Stimulated activated CD4-positive, alpha-beta T cell treated with anti-CD3 and anti-CD28 coated beads, Interleukin-1b, Interleukin-23, amount 100 ng/mL, for 1 hour (primary cell): ENCODE measurements at places on chromosomes 13 and 19.

DNA sequence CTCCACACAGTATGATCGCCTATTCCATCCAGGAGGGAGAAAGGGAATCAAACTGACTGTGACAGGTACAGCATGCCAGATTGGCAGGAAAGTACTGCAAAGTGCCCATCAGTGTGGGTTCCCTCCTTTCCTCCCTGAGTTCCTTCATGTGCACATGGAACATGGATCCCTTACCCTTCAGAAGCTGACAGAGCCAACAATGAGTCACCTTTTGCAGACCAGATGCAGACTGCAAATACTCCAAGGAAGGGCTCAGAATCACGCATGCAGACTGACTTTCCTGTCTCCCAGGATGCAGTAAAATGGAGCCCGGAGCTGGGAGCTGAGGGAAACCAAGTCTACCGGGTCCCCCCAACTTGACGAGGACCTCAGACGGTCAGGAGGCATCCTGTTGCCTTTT, 41.8 kb downstream of the SACS start:
- no peak for DNase-seq

DNA sequence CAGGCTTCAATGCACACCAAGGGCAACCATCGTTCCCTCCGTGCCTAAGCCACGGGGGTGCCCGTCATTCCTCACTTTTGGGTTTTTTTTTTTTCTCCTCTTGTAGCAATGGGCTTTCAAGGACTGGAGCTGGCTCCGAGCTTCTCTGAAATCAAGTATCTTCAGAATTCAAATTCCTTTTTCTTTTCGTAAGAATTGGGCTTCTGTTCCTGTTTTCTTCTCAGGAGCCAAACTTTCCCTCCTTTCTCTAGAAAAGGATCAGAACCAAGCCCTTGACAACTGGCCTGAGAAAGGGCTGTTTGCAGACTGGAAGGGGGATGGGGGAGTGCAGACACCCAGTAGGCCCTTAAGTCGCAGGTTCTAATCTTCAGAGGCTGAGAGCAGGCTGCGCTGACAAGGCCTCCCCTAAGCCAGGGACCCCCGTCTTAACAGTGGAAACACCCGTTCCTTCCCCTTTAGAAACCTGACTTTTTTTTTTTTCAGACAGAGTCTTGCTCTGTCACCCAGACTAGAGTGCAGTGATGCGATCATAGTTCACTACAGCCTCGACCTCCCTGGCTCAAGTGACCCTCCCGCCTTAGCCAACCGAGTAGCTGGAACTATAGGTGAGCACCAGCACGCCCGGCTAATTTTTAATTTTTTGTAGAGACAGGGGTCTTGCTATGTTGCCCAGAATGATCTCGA, 51.6 kb downstream of the RFX2 start:
- DNase-seq = no peak

DNA sequence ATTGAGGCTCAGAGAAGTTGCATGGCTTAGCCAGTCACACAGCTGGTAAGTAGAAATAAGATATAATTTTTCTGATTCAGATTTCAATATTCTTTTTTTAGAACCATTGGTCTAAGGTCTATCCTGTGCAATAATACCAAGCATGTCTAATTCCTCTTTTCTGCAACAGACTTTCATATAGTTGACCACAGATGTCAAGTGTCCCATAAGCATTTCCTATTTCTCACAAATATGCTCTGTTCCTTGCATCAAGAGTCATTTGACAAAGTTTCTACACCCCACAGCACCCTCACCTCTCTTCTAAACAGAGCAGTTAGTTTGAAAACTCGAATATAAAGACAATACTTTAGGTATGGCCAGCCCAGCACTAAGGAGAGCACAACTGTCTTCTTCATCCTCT, 26.8 kb upstream of the SACS start:
- no peak for DNase-seq

GRCh38 chr19:13629687-13630357, 123.5 kb upstream of the CACNA1A start:
- DNase-seq = no peak

GRCh38 chr19:16085115-16085514, 8.8 kb downstream of the TPM4 start:
- DNase-seq = no peak

DNA sequence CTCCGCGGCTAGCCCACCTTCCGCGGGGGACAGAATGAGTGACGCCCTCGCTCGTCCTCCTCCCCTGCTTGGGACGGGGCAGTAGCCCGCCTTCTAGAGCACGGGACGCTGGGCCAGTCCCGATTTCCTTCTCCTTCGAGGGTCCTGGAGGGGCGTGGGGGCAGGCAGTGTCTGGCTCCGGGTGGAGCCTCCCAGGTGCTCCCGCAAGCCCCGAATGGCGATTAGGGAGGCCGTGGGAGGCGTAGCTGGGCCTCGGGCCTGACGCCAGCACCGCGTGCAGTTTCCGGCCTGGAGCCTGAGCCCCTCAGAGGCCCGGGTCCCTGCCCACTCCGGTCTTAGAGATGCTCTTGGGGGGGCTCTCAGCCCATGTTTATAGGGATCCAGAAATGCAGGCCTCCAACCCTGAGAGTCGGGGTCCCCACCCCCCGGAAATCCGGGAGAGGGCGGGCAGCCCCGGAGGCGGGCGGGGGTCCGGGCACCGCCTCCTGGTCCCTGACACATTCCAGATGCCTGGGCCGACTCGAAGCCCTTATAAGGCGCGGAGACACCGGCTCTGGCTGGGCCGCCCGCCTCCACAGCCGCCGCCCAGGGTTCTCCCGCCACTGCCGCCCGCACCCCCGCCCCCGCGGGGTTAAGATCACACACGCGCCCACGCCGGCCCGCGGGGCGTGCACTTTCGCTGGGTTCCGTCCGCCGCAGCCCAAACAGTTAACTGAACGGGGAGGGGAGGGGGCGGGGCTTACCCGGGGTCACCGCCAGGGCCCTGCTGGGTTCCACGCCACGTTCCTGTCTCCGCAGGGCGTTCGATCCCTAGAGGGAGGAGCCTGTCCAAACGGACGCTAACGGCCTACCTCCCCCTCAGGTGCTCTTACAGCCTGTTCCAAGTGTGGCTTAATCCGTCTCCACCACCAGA, 1.5 kb downstream of the MYADM start:
- peak; percentile 62 for DNase-seq

- DNase-seq = peak; percentile 75
Measured at GRCh38 chr19:41945135-41945766, 13.9 kb downstream of the RABAC1 start.

DNA sequence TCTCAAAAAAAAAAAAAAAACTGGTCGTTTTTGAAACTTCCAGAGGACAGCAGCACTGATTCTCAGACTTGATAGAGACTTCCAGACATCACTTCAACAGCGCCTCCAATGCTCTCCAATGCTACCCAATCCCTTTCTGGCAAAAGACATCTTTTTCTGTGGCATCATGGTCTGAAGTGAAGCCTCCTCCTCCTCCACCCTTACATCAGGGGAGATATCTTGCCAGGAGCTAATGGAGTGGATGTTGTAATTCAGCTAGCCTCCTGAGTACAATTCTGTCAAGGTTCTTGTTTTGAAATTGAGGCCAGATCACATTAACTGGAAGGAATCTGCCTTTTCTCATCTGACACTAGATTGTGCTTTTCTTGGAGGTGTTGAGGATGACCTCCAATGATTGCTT, 24.2 kb downstream of the FXYD5 start:
- DNase-seq = no peak

DNA sequence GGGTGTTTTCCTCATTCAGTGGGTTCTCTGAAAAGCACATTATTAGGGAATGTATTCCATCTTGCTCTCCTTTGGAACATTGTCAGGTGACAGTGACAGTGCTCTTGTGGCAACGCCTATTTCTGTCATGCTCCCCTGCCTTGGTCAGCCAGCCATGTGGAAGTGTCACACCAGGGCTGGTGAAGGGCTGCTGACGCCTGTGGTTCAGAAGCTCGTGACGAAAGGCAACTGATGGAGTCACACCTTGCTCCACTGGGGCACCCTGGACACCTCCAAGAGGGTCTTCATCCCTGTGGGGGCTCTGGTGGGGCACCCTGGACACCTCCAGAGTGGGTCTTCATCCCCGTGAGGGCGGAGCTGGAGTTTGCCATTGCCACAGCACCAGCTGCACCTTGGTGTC, 68.9 kb upstream of the GPR183 start:
- DNase-seq = no peak

GRCh38 chr13:94188201-94188854, 291.2 kb downstream of the DCT start:
- no peak for DNase-seq

DNA sequence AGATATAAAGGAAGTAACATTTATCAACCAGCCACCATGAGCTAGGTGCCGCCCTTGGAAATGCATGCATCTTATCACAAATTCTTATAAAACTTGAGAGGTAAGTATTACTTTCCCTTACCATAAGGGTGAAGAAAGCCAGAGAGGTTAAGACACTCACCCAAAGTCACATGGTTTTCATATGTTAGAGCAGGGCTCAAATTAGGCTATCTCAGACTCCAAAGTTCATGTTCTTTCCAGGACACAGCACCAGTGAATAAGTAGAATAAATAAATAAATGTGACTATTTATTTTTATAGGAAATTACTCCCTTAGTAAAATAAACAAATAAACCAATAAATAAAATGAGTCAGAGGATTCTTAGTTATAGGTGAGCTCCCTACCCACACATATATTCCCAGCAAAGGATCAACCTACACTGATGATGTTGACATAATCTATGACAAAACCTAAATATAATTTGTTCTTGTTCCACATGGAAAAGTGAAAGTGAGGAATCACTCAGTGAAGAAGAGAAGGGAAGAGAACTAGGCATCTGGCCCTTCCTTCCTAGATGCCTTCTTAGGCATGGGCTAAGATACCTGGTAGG, 27.2 kb downstream of the SPRY2 start:
- no peak for DNase-seq

GRCh38 chr19:16771618-16772017, 52.0 kb downstream of the NWD1 start:
- peak; percentile 42 for DNase-seq

GRCh38 chr13:109483284-109483683, 303.1 kb downstream of the IRS2 start:
- DNase-seq = no peak

- no peak for DNase-seq
Measured at GRCh38 chr13:105627270-105627669, 908.2 kb downstream of the EFNB2 start.

GRCh38 chr19:19871932-19872331, 6.2 kb downstream of the ZNF253 start:
- DNase-seq = no peak

- DNase-seq = no peak
Measured at GRCh38 chr19:35559781-35560180, 3.7 kb downstream of the ATP4A start.

DNA sequence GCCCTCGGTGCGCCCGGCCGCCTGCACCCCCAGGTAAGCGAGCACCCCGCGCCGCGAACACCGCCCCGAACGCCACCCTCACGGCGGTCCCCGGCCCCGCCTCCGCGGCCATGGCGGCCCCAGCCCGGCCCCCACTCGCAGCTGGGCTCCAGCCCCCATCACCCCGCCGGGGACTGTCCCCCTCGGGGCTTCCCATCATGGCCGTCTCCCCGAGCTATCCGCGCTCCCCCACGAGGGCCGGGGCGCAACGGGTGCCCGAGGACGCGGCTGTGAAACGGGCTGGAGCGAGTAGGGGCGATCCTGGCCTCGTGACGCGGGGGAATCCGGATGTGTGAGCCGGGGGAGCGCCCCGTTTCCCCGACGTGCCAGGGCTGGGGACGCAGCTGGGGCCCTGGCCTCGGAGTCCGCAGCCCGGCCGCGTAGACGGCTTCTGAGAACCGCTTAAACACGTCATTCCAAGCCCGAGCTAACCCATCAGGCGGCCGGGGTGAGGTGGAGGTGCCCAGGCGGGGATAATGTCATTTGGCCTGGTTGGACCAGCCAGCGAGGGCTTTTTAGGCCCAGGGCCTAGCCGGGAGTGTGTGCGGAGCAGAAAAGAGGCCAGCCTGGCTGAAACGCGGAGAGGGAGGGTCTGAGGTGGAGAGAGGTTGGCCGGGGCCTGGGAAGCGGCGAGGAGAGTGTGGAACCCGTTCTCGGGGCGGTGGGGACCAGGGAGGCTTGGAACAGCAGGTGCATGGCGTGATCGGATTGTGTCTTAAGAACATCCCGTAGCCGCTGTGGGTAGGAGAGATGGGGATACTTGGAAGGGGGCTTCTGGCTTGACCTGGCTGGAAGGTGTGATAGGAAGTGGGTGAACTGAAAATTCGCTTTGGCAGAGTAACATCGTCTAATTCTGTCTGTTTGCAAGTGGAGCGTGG, 550 bp downstream of the CERS4 start:
- DNase-seq = peak; percentile 56

DNA sequence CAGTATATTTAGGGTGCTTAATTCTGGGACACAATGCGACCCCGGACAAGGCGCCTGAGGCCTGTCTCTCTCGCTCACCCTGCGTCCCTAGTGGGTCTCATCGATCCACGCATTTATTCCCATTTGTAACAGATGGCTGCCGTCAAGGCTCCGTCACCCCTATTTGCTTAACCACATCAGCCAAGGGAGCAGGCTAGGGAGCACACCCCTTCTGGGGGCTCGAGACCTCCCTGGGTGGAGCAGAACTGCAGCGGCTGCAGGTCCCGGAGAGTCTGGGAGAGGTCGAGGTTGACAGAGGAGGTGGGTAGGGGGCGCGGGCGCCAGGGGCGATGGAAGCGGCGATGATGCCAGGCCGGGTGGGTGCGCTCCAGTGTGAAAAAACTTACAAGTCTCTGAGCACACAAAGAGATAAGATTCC, 507 bp downstream of the ALG5 start:
- peak; percentile 16 for DNase-seq

GRCh38 chr13:33871207-33872004, 53.5 kb downstream of the RFC3 start:
- no peak for DNase-seq

- no peak for DNase-seq
Measured at GRCh38 chr19:17393002-17393401, 994 bp downstream of the CCDC194 start.

DNA sequence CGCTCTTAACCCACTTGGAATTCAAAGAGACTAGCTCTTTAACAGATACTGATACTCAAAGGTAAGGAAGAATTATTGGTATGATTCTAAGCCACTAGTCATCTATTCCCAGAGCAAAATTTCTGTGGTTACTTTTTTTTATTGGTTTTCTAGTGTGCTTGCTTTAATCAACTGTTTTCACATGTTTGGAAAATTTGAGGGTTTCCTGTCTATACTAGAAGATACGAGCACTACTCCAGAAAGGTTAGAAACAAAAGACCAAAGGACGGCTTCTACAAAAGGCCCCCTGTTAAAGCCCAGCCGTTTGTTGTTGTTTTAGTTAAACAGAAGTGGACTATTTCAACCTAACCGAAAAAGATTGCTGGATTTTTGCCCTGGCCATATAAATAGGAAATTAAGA, 18.5 kb upstream of the LPAR6 start:
- DNase-seq = no peak

DNA sequence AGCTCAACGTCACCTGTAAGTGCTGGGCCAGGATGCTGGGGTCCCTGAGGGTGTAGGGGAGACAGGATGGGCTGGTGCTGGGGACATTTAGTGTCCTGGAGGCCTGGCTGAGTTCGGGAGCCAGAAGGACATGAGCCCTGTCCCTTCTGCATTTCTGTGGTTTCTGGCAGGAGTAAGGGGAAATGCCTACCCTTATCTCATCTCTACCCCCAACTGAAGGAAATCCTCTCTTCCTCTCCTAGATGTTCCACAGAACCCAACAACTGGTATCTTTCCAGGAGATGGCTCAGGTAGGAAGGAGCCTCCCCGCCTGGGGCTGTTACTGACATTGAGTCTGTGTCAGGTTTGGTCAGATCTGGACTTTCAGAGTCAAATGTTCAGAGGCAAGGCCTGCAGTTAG, 1.2 kb downstream of the CD33 start:
- no peak for DNase-seq
